Right hindlimb (tissue), 1 donor: ENCODE measurements at places on chromosomes 13 and 19.

GRCh38 chr19:39128516-39129079 lies 3.0 kb downstream of the PAK4 start:
- no peak for DNase-seq

GRCh38 chr19:46975925-46976782 lies 43.5 kb upstream of the NPAS1 start:
- DNase-seq: peak; percentile 92

- no peak for DNase-seq
Measured at GRCh38 chr13:25673711-25674110, 301.9 kb downstream of the ATP8A2 start.

- no peak for DNase-seq
Measured at GRCh38 chr19:28297586-28298157, 915.3 kb downstream of the UQCRFS1 start.

DNA sequence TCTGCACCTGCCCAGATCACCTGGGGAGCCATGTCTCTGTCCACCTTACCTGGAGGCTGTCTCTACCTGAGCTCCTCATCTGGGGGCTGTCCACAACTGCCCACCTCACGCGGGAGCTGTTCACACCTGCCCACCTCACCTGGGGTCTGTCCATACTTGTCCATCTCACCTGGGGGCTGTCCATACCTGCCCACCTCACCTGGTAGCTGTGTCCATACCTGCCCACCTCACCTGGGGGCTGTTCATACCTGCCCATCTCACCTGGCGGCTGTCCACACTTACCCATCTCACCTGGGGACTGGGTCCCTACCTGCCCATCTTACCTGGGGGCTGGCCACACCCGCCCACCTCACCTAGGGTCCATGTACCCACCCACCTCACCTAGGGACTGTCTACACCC lies 10.0 kb upstream of the CPAMD8 start:
- DNase-seq: no peak

GRCh38 chr19:5313307-5313706 lies 27.3 kb downstream of the PTPRS start:
- no peak for DNase-seq

GRCh38 chr19:37519890-37520289 lies 13.2 kb downstream of the ZNF793 start:
- DNase-seq: no peak

DNA sequence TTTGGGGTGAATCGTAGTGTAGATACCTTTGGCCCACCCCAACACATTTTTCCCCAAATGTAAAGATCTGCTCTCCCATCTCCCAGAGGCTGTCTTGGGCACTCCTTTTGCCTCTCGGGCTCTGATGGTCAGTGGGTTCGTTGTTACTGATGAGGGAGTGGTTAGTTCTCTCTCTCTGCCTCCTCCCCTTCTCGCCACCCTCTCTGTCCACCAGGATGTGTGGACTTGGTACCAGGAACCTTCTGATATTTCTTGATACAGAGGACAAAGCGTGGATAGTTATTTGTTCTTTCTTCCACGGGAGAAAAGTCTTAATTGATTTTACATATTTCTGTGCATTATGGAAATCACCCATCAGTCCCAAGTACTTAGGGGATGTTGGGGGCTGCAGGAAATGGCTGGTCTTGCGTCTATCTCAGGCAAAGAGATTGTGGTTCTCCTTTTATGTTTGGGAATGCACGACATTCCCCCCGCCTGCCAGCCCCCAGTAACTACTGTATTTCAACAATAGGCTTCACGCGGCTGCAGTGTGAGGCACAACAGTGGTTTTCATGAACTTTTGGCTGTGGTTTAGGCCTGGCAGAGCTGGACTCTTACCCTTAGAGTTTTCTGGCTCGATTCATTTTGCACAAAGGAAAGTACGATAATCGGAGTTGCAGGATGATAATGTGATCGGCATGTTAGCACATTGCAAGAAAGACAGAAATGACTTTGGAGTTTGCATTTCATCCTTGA lies 79.0 kb upstream of the ZNF536 start:
- no peak for DNase-seq

- no peak for DNase-seq
Measured at GRCh38 chr19:43465468-43466120, at the start of gene LYPD3. Gene LYPD3, minus strand, starts transcription at chr19:43465608. Its CDS starts 37 bp downstream, at chr19:43465571.

DNA sequence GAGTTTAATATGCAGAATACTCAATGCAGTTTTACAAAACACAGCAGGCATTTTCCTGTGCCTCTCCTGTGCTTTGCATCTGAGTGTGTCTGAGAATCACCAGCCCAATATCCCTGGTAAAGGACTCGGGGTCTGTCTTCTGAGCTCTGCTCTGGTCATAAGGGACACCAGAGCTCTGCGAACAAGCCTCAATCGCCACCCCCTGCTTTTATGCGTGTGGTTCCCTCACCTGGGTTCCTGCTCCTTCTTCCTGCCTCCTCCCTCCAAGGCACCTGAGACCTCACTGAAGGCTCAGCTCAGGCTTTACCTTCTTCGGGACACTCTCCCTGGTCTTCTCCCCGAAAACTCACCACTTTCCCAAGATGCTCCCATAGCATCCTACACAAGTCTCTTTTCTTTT lies 84.5 kb downstream of the EFNB2 start:
- no peak for DNase-seq

DNA sequence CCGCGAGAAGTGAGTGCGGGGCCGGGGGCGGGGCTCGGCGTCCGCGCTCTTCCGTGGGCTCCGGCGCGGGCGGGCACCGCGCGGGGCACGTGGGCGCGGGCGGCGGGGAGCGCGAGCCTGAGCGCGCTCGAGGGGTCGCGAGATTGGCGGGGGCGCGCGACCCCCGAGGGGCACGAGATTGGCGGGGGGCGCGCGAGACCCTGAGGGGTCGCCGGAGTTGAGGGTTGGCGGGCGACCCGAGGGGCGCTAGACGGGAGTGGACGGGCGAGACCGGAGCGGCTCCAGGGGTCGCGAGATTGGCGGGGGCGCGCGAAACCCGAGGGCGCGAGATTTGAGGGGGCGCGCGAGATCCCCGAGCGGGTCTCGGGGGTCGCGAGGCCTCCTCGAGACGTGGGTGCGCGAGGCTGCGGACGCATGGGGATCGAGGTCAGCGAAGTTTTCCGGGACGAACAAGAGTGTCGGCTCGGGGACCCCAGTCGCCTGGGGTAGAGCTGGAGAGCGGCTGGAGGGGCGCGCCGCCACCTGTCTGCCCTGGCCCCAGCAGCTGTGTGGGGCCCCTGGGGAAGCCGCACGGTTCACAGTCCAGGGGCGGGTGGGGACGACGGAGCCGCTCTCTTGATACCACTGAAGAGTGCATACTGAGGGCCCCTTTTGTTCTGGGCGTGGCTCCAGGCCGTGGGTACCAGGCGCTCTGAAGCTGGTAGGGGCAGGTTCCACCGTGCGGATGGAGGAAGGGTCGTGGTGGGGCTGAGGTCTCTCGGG lies 682 bp downstream of the SSBP4 start:
- peak; percentile 72 for DNase-seq

DNA sequence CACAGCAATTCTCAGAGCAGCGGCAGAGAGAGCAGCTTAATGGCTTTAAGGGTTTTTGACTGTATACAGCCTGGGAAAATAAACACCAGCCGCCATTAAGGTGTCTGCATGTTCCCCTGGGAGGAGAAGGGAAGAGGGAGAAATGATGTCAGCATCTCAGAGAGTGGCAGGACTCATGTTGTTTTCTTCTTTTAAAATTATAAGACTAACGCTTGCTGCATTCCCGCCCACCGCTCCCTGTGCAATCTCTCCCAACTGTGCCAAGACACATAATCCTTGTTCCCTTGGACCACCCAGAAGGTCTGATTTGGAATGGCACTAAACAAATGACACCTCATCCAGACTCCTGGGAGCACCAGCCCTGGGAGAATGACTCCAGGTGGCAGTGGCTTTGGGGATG lies 27.7 kb upstream of the FAM216B start:
- DNase-seq: peak; percentile 30

- peak; percentile 90 for DNase-seq
Measured at GRCh38 chr19:37655689-37656371, 565 bp upstream of the ZFP30 start.

DNA sequence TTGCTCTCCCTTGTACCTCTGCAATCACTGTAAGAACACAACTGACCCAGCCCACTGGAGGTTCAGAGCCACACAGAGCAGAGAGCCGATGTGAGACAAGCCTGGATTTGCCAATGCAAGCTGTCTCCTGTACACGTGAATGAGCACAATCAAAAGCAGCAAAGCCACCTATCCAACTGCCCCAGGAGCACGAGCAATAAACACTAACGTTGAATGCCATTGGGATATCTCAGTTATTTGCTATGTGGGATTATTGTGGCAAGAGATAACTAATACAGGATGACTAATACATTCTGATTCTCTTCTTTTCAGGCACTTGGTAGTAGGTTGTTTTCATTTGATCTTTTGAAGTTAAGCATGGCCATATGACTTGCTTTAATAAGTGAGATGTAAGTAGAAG lies 85.2 kb upstream of the FAM216B start:
- no peak for DNase-seq

GRCh38 chr13:39821977-39822376 lies 166.5 kb downstream of the COG6 start:
- no peak for DNase-seq

DNA sequence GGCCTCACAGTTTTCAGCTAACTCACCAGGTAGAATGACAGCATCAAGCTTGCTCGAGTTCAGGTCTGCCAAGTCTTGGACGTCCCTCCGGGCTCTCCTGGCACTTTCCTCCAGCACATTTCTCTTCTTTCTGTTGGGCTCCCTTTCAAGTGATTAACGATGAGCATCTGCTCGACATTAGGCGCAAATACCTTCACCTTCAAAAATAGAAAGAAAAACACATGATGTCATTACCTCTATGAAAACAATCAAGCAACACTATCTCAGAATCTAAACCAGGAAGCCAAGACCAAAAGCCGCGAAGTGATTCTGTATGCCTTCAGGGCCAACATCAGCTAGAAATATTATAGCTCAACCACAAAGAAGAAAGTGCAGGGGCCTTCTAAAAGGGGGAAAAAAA lies 15.4 kb upstream of the CLN5 start:
- no peak for DNase-seq

DNA sequence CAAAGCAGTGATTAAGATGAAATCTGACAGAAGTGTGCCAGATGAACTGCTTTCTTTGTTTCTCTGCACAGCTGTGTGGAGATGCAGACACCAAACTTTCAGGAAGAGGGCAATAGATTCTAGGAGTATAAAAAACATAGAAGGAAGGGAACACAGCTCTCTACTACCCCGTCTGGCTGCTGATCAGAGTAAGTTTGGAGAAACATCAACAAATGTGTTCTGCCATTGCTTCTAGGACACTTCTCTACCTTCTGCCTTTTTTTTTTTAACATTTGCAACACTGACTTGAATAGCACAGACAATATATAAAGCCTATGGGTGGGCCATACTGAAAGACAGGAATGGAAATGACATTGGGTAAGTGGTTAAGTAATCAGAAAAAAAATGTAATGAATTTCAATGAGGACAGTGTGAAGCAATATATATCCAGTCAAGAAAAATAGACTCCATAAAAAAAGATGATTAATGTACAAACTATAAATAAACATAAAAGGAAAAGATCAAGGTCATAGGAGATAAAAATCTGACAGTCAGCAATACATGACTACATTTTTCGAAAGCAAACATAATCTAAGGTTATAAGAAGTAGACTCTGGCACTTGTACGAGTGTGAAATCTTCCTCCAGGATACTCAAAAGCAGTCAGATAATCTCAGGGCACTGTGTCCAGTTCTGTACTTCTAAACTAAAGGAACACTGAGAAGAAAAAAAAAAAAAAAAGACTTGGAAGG lies 21.4 kb downstream of the NUFIP1 start:
- DNase-seq: no peak
